NCI-H187 treated with DMSO at 0.1 percent for 48 hours (cell line): ENCODE measurements at places on chromosomes 7 and 10.

GRCh38 chr10:104437226-104437625 is 83.6 kb downstream of the CFAP58 start:
- DNase-seq, result no peak

DNA sequence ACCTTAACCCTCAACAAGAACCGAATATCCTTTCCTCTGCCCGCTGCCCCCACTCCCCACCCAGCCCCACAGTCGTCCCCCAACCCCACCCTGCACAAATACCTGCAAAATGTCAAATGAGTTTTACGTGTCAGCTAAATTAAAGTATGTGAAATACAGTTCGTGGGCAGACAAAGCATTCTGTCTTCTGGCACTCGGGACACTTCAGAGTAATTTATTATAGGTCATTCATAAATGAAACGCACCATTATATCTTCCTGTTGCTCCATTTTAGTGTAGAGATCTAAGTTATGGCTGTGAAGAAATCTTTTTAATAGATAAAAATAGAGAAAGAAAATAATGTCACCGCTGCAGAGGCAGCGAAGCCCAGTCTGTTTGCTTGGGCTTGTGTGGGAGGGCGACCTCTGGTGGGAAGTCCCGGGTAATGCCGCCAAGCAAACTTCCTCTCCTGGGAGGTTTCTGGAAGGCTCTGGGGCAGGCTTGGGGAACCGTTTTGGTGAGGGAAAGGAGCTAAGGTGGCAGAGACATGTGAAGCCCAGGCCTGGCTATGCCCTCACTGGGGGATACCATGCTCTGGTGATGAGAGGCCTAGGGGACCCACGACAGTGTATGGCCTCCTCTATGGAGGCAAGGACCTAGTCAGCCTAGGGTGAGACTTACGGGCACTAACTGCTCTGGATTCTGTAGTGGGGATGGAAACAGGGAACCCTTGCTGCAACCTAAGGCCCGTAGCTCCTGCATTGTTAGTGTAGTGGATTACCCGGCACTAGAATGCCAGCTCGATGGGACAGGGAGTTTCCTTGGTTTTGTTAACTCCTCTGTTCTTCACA is 604.9 kb downstream of the LRMDA start:
- no peak for DNase-seq

DNA sequence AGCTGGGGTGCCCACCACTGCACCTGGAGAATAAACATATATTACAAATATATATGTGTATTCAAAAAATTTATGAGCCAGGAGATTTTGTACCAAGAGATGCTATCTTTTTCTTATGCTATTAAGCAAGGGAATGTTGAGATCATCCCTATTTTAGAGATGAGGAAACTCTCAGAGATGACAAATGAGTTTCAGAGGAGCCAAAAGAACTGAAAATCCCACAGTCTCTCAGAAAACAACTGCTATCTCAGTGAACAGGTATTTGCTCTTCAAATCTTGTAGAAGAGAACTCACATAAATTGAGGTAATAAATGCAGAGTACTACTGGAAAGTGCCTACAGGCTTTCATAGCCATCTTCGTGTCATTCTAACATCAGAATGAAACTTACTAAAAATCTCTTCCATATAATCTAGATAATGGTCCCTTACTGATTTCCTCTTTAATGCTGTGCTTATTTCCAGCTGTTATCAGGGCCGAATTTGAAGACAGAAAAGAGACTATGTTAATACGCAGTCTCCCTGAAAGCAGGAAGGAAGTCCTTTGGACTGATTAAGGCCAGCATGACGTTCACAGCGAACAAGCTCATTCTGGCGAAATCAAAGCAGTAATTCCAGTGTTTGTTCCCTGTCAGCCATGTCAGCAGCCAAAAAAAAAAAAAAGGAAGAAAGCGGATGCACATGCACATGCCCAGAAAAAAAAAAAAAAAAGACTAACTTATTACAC is 29.4 kb upstream of the ANAPC16 start:
- DNase-seq, result no peak

- peak; percentile 3 for DNase-seq
These were observed 13.1 kb upstream of the ARPC1A start for GRCh38 chr7:99312316-99313203.

DNA sequence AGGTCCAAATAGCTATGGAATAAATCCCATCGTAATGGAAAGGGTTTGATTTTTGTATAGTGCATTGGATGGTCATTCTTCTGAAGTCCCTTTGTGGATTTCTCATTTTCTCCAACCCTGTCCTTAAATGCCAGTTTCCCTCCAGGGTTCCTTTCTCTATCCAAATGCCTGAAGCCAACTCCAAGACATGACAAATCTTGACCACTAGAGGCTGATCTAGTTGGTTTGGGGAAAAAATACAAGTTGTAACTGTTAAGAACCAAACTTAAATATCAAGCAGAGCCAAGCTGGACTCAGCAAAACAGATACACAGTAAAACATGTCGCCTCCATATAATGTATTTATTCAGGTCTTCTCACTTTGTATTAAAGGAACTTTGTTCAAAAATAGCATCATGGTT is 28.7 kb downstream of the FRMD4A start:
- no peak for DNase-seq

- no peak for DNase-seq
These were observed 21.2 kb downstream of the LSMEM1 start for GRCh38 chr7:112501801-112502503.

- DNase-seq, result no peak
These were observed 74.1 kb downstream of the RALA start for GRCh38 chr7:39697483-39697882.

- DNase-seq, result peak; percentile 38
These were observed 91.0 kb upstream of the PDCD4 start for GRCh38 chr10:110780704-110781103.

DNA sequence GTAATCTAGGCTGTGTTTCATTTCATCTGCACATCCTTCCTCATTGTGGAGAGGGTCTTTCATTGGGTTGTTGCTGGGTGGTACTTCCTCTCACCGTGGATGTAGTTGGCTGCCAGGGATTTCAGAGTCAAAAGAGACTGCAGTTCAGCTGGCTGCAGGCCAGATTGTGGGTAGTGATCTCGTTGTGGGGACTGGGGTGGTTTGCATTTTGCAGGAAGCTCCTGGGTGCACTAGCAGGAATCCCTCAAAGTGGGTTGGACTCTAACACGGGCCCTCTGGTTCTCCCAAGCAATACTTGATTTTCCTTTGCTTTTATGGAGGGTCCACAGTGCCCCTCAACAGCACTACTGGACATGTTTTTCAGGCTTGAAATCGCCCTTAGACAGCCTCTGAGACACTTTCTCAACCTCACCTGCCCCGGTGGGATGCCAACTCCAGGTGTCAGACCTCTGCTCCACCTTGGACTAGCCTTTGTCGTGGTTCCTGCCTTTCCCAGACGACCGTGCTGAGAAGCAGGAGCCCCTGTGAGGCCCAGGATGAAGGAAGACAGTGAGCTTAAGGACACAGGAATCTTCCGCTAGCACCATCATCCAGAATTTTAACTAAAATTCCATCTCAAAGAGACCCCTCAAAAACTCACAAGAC is 23.9 kb upstream of the ZNF273 start:
- no peak for DNase-seq
